ENCODE measurements at places on chromosomes 1 and 21.

GRCh38 chr1:113998361-113998760 is 19.1 kb downstream of the OLFML3 start:
- DNase-seq, result no peak

DNA sequence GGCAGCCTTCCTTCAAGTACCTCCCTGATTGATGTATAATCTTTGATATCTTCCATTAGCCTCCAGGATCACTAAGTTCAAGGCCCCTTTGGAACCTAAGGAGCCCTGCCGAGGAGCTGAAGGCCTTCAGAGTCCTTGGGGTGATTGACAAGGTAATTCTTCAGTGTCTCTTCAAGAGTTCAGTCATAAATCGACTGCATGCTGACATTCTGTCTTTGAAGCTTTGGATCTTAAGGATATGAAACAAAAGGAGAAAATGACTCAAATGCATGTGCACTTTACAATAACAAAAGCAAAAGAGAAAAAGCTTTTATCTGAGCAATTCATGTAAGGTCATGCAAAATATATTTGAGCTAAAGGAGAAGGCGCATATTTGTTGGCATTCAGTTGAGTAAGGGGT is 125.3 kb downstream of the RPS6KC1 start:
- no peak for DNase-seq

GRCh38 chr1:46646844-46647243 is 21.3 kb downstream of the ATPAF1 start:
- no peak for DNase-seq

DNA sequence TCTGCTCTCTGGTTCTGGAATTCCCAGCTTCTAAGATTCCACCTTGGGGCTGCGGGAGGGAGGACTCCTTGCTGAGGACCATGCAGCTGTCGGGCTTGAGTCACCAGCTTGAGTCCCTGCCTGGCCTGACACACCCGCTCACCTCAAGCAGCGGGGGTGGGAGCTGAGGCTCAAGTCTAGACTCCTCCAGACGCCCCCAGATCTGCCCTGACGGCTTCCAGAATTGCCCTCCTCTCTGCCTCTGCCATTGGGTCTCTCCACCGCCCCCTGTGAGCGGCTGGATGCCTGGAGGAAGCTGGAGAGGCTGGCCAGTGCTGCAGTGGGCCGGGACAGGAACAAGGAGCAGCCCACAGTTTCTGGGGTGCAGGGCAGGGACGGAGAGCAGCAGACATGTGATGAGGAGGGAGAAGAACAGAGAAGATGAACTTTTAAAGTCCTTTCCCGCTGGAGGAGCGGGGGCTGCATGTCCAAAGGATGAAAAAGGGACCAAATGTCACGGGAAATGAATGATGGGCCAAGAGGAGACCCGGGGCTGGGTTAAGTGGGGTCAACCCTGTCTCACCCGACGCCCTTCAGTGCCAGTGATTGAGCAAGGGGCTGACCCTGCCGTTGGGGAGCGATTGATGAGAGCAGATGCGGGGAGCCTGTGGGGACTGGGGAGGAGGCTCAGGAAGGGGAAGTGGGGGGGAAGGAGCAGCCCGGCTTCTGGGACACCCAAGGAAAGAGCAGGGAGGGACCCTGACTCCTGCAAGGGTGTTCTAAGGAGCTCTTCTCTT is 13.5 kb downstream of the CRABP2 start:
- peak; percentile 23 for DNase-seq
